ENCODE measurements at places on chromosomes 7 and 10. TPM values are rescaled to one million over a fixed set of nuclear protein-coding genes. Genes with fewer than 3 reads are reported as not detected.

SFTPA1 gene
- total RNA-seq = not detected

ZNF22 gene
- 38.7 TPM for total RNA-seq

SUGCT gene
- total RNA-seq = 5.6 TPM

RAPGEF5 gene
- total RNA-seq = 13.1 TPM

MBL2 gene
- total RNA-seq = not detected

TPK1 gene
- 1.5 TPM for total RNA-seq

INSYN2A gene
- 0.28 TPM for total RNA-seq

ATP6V0A4 gene
- 1.3 TPM for total RNA-seq

PLXNA4 gene
- 0.80 TPM for total RNA-seq

COL17A1 gene
- 0.04 TPM for total RNA-seq

EN2 gene
- not detected for total RNA-seq

CDC14C gene
- 0.54 TPM for total RNA-seq

VWDE gene
- total RNA-seq = 35.3 TPM

CFAP69 gene
- total RNA-seq = 11.2 TPM

WEE2 gene
- total RNA-seq = 0.16 TPM

GRCh38 chr7:15801041-15801440 is 114.6 kb upstream of the MEOX2 start:
- H3K27me3 ChIP-seq = no peaks in the 10 kb centered on the region
- H3K36me3 ChIP-seq = no peaks in the 10 kb centered on the region
- no peak overlapping the region for H3K27ac ChIP-seq
- DNase-seq = no peak
- no peak overlapping the region for H3K4me3 ChIP-seq

GRCh38 chr7:23593706-23594105 is 3.5 kb upstream of the CCDC126 start:
- no peaks in the 10 kb centered on the region for H3K36me3 ChIP-seq
- peaks cover 3% of the 10 kb centered on the region for H3K4me1 ChIP-seq

GRCh38 chr7:94406696-94407095 is 12.0 kb downstream of the COL1A2 start:
- peaks cover 40% of the 10 kb centered on the region for H3K36me3 ChIP-seq
- no peaks in the 10 kb centered on the region for H3K4me1 ChIP-seq
- no peak overlapping the region for H3K4me3 ChIP-seq
- no peak for DNase-seq
- no peak overlapping the region for H3K27ac ChIP-seq

DNA sequence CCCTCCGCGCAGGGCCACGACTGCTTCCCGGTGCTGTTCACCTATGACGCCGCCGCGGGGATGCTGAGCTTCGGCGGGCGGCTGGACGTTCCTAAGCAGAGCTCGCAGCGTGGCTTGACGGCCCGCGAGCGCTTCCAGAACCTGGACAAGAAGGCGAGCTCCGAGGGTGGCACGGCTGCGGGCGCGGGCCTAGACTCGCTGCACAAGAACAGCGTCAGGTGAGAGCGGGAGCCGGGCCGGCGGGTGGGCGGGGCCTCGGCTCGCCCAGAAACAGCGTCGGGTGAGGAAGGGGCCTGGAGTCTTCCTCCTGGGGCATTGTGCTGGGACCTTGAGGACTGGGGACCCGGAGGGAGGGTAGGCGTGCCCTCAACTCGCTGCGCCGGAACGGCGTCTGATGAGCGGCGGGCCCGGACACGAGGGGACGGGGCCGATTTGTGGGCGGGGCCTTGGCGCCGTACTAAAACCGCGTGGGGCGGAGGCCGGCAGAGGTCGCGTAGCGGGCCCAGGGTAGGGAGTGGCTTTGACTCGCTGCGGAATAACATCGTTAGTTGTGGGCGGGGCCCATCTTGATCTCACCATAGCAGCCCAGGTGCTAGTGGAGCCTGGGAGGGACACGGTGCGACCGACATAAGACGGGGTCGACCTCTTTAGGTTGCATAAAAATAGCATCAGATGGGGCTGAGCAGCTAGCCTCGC is 15.6 kb downstream of the PDAP1 start:
- H3K27me3 ChIP-seq = no peaks in the 10 kb centered on the region
- H3K36me3 ChIP-seq = peaks cover 8% of the 10 kb centered on the region
- H3K4me1 ChIP-seq = peaks cover 5% of the 10 kb centered on the region
- DNase-seq = peak; percentile 93
- peak overlapping the region; percentile 90 for H3K27ac ChIP-seq

DNA sequence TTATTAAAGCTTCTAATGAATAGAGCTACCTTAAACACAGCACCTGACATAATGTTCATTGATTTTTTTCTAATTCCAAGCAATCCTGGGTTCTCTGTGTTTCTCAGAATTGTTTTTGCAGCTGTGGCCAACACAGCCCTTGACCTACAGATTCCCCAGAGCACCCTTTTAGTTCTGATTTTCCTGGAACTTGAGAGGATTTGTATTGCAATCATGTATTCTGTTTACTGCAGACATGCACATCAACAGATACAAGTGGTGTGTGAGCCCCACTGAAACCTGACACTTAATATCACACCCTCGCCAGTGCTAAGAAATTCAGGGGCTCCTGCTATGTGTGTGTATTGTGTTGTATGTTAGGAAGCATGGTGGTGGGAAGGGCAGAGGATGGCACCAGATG is 344.2 kb upstream of the POM121L12 start:
- H3K27ac ChIP-seq = no peak overlapping the region
- DNase-seq = no peak
- no peak overlapping the region for H3K4me3 ChIP-seq
- H3K36me3 ChIP-seq = no peaks in the 10 kb centered on the region
- H3K27me3 ChIP-seq = no peaks in the 10 kb centered on the region
- peaks cover 7% of the 10 kb centered on the region for H3K4me1 ChIP-seq

DNA sequence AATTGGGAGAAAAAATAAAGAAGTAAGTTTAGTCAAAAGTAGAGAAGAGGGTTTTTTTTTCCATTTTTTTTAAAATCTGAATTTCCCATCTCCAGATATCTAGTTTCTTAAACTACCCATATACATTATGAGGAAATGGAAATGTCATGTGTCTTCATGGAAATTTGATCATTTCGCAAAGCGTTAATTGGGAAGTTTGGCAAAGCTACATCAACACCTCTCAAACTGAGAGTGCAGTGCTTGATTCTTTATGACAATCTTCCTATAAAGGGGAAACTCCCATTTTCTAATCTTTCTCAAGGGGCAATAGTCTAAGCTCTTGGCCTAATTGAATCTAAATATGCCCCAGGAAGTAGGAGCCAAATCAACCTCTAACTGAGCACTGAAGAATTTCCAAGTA is 110.4 kb upstream of the INHBA start:
- H3K4me1 ChIP-seq = 0 out of 2 replicates have a peak, but pooled peaks cover 8% of the 10 kb centered on the region
- no peaks in the 10 kb centered on the region for H3K36me3 ChIP-seq
- H3K4me3 ChIP-seq = no peak overlapping the region
- no peak overlapping the region for H3K27ac ChIP-seq

- no peak for DNase-seq
- H3K4me1 ChIP-seq = peaks cover 13% of the 10 kb centered on the region
- H3K27me3 ChIP-seq = no peaks in the 10 kb centered on the region
- H3K27ac ChIP-seq = no peak overlapping the region
- H3K36me3 ChIP-seq = no peaks in the 10 kb centered on the region
These were observed 6.6 kb upstream of the SGPL1 start for GRCh38 chr10:70809011-70809611.

- H3K4me3 ChIP-seq = no peak overlapping the region
- DNase-seq = no peak
- H3K27me3 ChIP-seq = no peaks in the 10 kb centered on the region
- no peak overlapping the region for H3K27ac ChIP-seq
These were observed 39.2 kb downstream of the MEOX2 start for GRCh38 chr7:15647309-15647708.

- H3K4me1 ChIP-seq = 0 out of 2 replicates have a peak, but pooled peaks cover 3% of the 10 kb centered on the region
- H3K27me3 ChIP-seq = no peaks in the 10 kb centered on the region
- H3K36me3 ChIP-seq = no peaks in the 10 kb centered on the region
- no peak overlapping the region for H3K4me3 ChIP-seq
- no peak for DNase-seq
- H3K27ac ChIP-seq = no peak overlapping the region
These were observed 309.4 kb downstream of the RPS24 start for GRCh38 chr10:78342827-78343653.

- no peak overlapping the region for H3K4me3 ChIP-seq
- DNase-seq = no peak
- H3K4me1 ChIP-seq = peaks cover under 1% of the 10 kb centered on the region
- H3K36me3 ChIP-seq = no peaks in the 10 kb centered on the region
- H3K27me3 ChIP-seq = no peaks in the 10 kb centered on the region
These were observed 40.4 kb upstream of the AGMO start for GRCh38 chr7:15602236-15602635.

DNA sequence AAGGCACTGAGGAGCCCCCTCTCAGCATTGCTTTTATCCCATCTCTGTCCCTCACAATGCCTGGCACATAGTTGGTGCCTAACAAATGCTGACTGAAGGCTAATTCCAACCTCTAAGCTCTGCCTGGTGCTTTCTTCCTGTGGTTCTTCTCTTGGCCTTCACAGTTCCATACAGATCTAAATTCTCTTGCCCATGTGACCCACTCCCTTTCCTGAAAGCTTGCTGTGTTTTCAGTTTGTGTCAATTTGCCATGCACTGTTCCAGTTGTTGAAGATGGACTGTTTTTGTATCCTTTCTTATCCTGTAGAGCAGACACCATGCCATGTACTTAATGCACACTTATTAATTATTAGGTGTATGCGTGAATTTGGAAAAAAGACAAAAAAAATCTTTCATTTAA is 9.2 kb downstream of the TBXAS1 start:
- H3K36me3 ChIP-seq = no peaks in the 10 kb centered on the region
- H3K27me3 ChIP-seq = no peaks in the 10 kb centered on the region
- no peaks in the 10 kb centered on the region for H3K4me1 ChIP-seq
- H3K4me3 ChIP-seq = no peak overlapping the region
- DNase-seq = no peak

DNA sequence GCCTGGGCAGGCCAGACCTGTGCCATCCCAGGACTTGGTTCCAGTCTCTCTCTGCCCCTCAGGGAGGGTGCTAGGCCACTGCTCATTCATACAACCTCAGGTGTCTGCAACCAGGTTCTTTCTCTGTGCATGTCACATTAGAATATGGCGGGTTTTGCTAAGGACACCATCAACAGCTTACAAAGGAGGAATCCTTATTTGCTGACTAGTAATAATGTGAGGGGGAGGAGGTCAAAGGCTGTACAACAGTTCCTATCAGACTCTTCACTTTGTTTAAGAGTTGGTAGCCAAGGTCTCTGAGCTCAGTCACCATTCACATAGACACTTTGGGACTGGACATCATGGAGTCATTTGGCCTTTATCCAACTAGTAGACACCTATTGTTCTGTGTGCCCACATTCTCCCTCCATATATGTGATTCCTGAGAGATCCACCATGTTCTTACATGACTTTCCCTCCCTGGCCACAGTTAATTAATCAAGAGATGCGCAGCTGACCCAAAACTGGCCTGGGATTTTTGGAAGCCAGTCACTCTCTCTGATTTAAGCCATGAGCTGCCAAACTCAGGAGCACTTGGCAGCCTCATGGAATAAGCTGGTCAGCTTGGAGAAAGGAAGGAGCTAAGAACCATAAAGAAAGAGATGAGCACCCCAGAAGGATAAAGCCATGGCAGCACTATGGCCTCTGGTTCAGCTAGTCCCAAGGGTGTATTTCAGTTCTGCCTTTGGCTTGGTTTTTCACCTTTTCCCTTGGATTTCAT is 51.2 kb downstream of the DPCD start:
- H3K36me3 ChIP-seq = 0 out of 2 replicates have a peak, but pooled peaks cover 4% of the 10 kb centered on the region
- DNase-seq = no peak
- H3K4me1 ChIP-seq = peaks cover 18% of the 10 kb centered on the region
- H3K27ac ChIP-seq = no peak overlapping the region
- H3K4me3 ChIP-seq = no peak overlapping the region

GRCh38 chr7:92880212-92881090 is 44.1 kb upstream of the CDK6 start:
- no peaks in the 10 kb centered on the region for H3K36me3 ChIP-seq
- H3K27ac ChIP-seq = no peak overlapping the region
- H3K4me3 ChIP-seq = no peak overlapping the region
- peak; percentile 86 for DNase-seq
- H3K27me3 ChIP-seq = no peaks in the 10 kb centered on the region
- no peaks in the 10 kb centered on the region for H3K4me1 ChIP-seq

DNA sequence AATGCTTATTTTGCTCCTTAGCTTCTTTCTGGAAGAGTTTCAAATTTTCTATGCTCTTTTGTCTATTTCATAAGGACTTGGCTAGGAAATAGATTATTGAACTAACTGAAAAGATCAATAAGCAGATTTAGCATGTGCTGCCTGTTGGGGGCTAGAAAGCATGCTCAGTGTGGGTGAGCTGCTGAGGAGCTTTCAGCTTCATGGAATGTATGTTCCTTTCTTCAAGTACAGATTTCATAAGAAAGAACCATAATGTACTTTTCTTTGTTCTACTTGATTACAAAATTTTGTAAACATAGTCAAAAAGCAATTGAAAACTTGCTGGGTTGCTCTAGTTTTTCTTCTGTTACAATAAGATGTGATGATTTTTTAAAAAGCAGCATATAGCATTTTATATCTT is 73.8 kb downstream of the TAF3 start:
- H3K4me3 ChIP-seq = no peak overlapping the region
- H3K27ac ChIP-seq = no peak overlapping the region
- H3K4me1 ChIP-seq = 0 out of 2 replicates have a peak, but pooled peaks cover 10% of the 10 kb centered on the region
- no peak for DNase-seq
- no peaks in the 10 kb centered on the region for H3K27me3 ChIP-seq
- no peaks in the 10 kb centered on the region for H3K36me3 ChIP-seq

- H3K27ac ChIP-seq = no peak overlapping the region
- no peaks in the 10 kb centered on the region for H3K27me3 ChIP-seq
- no peak overlapping the region for H3K4me3 ChIP-seq
These were observed 177.4 kb downstream of the ADK start for GRCh38 chr10:74328388-74328787.

GRCh38 chr7:115914951-115915350 is 115.6 kb downstream of the TFEC start:
- no peak overlapping the region for H3K4me3 ChIP-seq
- H3K27me3 ChIP-seq = no peaks in the 10 kb centered on the region
- H3K27ac ChIP-seq = no peak overlapping the region
- no peaks in the 10 kb centered on the region for H3K36me3 ChIP-seq
- H3K4me1 ChIP-seq = no peaks in the 10 kb centered on the region

DNA sequence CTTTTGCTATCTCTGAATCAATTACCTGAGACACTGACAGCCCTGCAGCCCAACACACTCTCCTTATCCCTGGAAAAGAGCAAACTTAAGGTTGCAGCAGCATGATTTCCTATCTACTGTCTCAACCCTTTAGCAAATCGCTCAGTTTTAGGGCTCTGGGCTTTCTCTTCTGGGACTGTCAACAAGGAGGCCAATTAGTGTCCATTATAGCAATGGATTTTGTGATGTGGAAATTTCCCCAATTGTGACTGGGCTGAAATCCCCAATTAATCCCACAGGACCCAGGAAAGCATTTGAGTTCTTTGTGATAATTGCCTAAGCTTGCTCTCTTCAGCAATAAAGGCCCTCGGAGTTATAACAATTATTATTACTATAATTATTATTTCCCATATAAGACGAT is 197.0 kb downstream of the ZNF438 start:
- H3K27me3 ChIP-seq = no peaks in the 10 kb centered on the region
- H3K4me1 ChIP-seq = peaks cover 8% of the 10 kb centered on the region
- no peaks in the 10 kb centered on the region for H3K36me3 ChIP-seq
- no peak for DNase-seq
- H3K4me3 ChIP-seq = no peak overlapping the region

GRCh38 chr10:52688899-52689298 is 83.7 kb downstream of the MBL2 start:
- H3K27me3 ChIP-seq = no peaks in the 10 kb centered on the region
- no peaks in the 10 kb centered on the region for H3K4me1 ChIP-seq
- DNase-seq = no peak
- no peak overlapping the region for H3K4me3 ChIP-seq

Measured in GM23338 (cell line).